Stimulated activated CD4-positive, alpha-beta T cell treated with anti-CD3 and anti-CD28 coated beads, Interleukin-4, amount 100 ng/mL, for 4 hours (primary cell): ENCODE measurements at places on chromosomes 1 and 21.

GRCh38 chr1:62311473-62311943, 7.7 kb downstream of the KANK4 start:
- DNase-seq = no peak

DNA sequence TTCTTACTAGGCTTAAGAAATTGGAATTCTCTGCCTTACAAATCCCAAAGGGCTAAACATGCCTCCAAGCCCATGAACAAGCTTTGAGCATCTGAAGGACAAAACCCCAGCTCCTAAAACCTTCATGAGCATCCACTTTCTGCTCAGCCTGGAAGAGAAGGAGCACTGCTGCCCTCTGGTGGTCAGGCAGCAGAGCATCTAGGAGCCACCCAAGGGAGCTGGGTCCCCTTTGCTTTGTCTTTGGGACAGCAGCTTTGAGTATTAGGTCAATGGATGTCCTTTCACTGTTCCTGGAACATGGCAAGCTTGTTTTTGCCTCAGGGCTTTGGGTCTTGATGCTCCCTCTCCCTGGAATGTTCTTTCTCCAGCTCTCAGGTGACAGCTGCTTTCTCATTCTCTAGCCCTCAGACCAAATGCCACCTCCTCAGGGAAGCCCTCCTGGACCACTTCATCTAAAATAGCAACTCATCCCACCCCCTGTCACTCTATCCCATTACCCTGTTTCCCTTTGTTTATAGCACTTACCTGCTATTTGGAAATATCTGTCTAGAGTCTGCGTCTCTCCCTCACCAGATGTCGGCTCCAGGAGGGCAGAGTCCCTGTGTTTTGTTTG, 25.7 kb downstream of the RAB7B start:
- peak; percentile 77 for DNase-seq

GRCh38 chr1:244347942-244348341, 103.8 kb downstream of the ADSS2 start:
- no peak for DNase-seq

DNA sequence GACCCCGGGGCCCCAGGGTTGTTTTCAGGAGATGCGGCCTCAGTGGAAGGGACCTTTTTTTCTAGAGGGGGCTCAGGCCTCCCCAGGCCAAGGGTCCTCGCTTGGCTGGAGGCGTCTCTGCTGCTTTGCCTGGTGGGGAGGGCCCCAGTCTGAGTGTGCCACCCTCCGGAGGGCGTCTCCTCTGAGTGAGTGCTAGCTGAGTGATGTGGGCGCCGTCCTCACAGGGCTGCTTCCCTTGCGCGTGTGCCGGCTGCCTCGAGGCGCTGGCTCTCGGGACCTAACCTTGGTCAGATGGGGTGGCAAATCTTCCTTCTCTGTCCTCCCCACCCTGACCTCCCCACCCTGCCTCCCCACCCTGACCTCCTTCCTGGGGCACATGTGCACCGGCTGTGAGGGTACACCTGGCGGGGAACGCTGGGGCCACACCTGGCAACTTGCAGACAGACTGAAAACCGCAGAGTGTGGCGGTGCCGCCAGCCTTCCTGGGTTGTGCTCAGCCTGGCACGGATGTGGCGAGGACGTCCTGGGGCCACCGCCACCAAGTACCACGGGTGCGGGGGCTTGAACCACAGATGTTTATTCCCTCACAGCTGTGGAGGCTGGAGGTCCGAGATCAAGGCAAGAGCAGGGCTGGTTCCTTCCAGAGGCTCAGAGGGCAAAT, 93.0 kb upstream of the TTC34 start:
- DNase-seq = peak; percentile 6

DNA sequence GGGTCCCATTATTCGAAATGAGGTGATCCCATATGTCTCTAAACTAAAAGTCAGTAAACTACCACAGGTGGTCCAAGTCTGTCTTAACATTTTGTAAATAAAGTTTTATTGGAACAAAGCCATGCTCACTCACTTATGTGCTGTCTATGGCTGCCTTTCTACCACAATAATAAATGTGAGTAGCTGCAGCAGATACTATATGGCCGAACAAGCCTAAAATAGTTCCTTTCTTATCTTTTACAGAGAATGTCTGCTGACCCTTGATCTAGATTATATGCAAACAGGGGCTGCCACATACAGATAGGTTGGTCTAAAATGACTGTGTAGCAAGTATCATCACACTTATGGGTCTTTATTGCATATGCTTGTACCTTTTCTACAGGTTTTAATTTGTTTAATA, 140.0 kb downstream of the VAV3 start:
- no peak for DNase-seq

GRCh38 chr1:40630488-40631223, 34.8 kb downstream of the RIMS3 start:
- DNase-seq = peak; percentile 16
